CD4-positive, alpha-beta T cell treated with Interleukin-21 for 1 hour (primary cell): ENCODE measurements at places on chromosomes 16 and 17.
A peak's percentile ranks its signal among the peaks of the same experiment; 100 is the strongest.

DNA sequence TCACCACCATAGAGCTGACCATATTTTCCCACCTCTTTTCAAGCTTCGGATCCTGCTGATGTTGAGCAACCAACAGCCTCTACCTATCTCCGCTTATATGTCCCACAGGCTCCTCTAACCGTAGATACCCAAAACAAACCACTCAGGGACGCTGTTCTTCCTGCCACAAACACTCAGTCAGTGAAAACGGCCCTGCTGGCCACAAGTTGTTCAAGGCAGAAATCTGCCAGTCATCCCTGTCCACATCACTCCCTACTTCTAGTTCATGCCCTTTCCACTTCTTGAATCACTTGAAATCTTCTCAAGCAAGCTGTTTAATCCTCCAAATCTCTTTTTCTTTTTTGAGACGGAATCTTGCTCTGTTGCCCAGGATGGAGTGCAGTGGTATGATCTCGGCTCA lies 7.9 kb downstream of the RABEP2 start:
- DNase-seq, result no peak

DNA sequence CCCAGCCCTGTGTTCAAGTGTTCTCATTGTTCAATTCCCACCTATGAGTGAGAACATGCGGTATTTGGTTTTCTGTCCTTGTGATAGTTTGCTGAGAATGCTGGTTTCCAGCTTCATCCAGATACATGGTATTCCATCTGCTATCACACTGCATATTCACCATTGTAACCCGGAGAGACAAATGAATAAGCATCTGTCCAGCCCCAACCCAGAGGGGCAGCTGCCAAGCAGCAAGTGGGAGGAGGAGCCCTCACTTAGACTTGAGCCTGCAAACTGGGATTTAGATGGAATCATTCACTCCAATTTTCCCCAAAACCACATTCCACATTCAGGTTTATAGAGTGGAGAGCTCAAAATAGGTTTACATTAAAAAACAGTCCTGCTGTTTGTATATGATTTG lies 41.6 kb downstream of the SHISA6 start:
- no peak for DNase-seq

DNA sequence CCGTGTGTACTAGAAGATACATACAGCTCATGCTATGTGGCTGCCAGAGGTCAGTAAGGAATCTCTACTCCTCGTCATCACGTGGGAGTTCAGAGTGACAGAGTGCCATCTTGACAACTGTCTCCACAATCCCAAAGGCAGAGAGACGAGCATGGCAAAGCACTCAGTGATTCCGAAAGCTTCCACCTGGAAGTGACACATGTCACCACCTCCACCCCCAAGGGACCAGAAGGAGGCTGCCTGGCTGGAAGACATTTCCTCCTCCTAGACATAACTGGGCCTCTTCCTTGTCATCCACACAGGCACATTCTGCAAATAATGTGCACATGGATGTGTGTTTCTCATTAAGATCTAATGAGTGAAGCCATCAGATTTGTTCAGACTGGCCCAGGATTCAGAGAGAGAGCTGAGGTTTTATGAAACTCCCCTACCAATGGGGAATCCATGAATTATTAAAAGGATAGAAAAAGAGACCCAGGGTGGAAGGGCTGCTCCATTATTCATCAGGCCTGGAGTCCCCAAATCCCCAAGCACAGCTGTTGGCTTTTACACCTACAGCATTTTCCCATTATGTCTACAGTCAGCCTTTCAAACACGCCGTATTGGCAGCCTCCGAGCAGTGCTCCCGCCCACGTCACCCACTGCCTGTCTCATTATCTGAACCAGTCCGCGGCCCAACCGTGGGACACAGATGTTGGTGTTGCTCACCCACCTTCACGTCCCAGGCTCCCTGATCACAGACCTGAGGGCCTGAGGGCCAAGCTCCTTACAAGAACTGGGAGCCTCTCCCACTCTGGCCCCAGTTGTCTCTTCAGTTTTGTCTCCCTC lies 3.3 kb upstream of the CACNG5 start:
- DNase-seq, result no peak

DNA sequence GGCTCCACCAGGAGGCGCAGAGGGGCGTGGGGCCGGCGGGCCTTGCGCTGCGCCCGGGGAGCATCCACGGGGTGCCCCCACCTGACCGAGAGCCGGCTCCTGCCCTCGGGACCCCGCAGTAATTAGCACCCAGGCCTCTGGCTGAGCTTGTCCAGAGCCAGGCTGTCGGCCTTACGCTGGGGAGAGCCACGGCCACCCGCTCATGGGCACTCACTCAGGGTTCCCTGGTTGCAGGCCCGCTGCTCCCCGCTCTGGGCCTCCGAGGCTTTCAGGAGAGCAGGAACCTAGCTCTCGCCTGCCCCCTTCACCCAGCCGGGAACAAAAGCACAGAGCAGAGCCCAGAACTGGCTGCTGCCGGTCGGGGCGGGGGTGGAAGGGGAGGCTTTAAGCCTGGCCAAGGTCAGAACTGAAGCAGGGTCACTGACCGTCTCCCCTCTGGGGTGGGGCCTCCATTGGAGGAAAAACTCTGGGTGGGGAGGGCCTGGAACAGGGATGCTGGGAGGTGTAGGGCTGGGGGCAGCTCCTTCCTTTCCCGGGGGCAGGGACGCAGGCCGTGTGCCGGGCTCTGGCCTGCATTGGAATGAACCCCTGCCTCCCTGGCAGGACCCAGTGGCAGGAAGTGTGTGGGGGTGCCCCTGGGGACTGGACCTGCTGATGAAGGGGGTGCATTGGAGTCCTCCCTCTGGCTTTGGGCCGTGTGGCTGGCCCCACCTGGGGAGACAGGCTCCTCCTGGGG lies 12.3 kb downstream of the GLIS2 start:
- peak; percentile 59 for DNase-seq

- no peak for DNase-seq
These were observed 17.0 kb downstream of the RAB40B start for GRCh38 chr17:82681547-82681946.

DNA sequence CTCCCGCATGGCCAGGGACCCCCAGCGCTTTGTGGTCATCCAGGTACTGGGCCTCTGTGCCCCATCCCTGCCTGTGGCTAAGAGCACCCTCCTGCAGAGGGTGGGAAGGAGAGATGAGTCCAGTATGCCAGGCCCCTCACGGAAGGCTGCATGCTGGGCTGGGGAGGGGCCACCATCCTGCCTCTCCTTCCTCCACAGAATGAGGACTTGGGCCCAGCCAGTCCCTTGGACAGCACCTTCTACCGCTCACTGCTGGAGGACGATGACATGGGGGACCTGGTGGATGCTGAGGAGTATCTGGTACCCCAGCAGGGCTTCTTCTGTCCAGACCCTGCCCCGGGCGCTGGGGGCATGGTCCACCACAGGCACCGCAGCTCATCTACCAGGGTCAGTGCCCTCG lies 3.7 kb downstream of the MIEN1 start:
- DNase-seq, result no peak

DNA sequence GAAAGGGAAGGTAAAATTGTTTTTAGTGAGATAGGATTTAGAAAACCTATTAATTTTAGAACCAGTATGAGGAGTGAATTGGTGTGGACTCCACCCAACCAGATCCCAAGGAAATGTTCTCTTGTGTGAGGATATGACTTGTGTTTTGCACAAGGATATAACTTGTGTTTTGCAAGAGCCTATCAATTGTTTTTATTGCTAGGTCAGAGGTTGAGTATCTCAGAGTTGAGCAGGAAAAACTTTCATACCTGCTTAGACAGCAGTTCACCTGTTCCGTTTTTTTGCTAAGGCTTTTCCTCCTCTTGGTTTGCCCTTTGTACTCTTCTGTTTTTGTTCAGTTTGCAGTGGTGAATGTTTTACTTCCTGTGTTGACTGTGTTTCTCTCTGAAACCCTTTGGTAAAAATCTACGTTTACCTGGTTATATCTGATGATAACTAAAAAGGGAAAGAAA lies 5.1 kb downstream of the NBR1 start:
- DNase-seq, result no peak

DNA sequence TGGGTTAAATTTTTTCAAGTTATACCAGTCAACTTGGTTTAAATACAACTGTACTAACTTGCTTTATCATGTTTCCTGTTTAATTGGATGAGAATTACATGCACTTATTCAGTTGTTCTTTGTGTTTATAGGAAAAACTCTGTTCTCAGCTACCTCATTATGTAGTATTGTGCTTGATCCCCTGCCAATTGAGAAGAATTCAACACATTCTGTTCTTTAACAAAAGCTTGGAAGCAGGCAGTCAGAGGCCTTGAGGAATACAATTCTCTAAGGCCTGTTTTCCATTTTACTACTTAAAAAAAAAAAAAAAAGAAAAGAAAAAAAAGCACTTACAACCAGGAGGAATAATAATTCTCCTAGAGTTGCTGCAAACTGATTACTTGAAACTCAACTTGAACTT lies 60.6 kb upstream of the CMIP start:
- DNase-seq, result no peak

DNA sequence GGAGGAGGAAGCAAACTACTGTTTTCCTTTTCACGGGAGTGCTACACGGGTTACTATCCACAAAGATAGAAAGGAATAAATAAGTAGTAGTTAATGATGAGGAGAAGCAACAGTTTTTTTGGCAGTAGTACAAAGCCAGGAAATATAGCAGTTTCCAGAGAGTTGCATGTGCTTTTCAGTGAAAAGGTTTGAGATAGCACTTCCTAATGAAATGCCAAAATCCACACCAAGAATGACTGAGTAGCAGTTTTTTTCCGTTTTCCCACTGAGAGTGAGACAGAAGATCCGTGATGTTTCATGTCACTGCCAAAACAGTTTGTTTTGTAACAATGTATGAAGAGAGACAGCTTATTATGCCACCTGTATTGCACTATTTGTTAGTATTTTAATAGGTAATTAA lies 129.1 kb downstream of the STX8 start:
- DNase-seq, result no peak

- no peak for DNase-seq
These were observed 3.7 kb downstream of the LDHD start for GRCh38 chr16:75112734-75113491.

- no peak for DNase-seq
These were observed 27.1 kb downstream of the MMD start for GRCh38 chr17:55394357-55395021.

DNA sequence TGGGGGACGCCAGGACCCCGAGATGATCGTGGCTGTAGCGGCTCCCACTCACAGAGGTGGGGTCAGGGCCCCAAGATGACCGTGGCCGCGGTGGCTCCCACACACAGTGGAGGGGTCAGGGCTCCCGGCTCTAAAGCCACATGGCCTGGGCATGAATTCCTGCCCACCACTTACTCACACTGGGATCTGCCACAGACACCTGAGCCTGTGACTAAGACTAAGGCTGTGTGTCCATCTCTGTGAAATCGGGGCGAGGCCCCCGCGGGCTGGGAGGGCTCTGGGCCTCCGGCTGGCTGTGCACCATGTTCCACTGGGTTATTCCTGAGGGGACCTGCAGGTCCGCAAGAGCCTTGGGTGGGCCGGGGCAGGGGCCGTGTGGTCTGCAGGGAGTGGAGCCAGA lies 18.5 kb downstream of the ZFPM1 start:
- no peak for DNase-seq

DNA sequence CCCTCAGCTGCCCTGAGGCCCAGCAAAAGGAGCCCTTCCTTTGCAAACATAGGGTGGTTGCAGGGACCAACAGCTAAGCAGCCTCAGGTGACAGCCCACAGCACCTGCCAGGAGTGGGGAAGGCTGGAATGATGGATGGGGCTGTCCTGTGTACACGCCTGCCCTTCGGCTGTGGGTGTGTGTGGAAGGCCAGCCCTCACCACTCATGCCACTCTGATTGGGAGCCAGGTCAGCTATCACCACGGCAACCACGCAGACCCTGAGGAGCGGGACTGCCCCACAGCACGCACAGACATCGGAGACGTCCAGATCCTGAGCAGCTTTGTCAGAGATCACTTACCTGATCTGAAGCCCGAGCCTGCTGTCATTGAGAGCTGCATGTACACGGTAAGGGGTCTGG lies 11.9 kb downstream of the PIPOX start:
- DNase-seq, result no peak

DNA sequence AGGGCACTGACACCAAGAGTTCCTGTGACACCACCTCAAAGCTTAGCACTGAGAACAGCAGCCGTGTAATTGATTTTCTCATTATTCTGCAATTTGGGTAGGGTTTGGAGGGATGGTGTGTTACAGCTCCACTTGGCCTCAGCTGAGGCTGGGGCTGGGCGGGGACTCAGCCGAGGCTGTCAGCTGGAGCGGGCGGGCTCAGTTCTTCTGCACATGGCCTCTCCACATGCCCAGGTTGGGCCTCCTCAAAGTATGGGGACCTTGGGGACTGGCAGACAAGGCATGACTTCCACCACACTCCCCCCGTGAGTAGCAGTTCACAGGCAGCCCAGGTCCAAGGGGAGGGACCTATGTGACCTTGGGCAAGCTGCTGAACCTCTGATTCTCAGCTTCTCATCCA lies 171.5 kb downstream of the IRF8 start:
- no peak for DNase-seq

DNA sequence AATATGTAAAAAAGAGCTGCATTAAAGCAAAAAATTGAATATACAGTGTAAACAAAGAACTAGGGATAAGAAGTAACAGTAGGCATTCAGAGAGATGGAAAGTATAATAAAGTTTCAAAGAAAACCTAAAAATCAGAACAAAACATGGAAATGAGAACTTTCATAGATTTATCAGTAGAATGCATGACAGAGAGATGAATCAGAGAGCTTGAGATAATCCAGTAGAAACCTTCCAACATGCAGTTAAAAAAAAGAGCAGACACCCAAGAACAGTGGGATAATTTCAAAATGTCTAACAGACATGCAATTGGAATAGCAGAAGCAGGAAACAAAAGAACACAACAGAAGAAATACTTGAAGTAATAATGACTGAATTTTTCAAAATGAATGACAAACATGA lies 1384.2 kb downstream of the CDH11 start:
- DNase-seq, result no peak

- DNase-seq, result no peak
These were observed 73.1 kb downstream of the CDH13 start for GRCh38 chr16:82699711-82700495.

DNA sequence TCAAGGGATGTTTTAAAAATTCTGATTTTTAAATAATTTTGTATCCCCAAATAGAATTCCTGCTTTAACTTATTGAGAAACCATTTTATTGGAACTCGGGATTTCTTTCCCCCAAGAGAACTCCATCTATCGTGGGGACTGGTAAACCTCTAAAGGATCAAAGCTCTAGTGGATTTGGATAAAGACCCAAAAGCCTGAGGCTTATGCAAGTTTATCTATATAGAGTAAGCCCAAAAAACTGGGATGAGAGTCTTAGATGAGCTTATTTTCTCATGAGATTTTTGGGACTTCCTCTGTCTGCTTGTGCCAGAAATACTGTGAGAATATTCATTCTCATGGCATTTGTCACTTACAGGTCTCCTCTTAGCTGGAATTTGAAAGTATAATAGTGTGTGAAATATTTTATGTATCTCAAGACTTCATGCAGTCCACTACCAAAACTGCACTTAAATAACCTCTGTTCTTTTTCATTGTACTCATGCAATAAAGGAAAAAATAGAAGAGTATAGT lies 333.1 kb downstream of the BCAS3 start:
- no peak for DNase-seq

GRCh38 chr17:33444731-33445130 lies 151.6 kb upstream of the ASIC2 start:
- DNase-seq, result no peak

GRCh38 chr17:45227101-45227925 lies 5.6 kb downstream of the FMNL1 start:
- peak; percentile 51 for DNase-seq
